ENCODE measurements at places on chromosomes 3 and 15.

DNA sequence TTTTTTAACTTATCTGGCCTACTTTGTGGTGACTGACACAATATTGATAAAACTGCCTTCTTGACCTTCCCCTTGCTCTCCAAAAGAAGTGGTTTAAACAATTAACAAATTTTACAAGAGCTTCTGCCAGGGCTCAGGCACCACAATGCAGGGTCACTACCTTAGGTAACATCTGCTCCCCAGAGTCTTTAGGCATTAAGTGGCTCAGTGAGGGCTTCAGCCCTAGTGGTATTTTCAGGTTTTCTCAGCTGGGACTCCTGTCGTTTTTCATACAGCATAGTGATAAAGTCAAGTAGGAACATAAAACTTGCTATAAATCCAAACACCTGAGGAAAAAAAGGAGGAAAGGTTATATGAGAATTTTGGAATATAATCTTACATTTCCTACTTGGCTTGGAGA is 18.9 kb downstream of the CMTM6 start:
- DNase-seq, result no peak

- no peak for DNase-seq
Measured at GRCh38 chr3:5520237-5520636, 332.7 kb downstream of the EDEM1 start.

DNA sequence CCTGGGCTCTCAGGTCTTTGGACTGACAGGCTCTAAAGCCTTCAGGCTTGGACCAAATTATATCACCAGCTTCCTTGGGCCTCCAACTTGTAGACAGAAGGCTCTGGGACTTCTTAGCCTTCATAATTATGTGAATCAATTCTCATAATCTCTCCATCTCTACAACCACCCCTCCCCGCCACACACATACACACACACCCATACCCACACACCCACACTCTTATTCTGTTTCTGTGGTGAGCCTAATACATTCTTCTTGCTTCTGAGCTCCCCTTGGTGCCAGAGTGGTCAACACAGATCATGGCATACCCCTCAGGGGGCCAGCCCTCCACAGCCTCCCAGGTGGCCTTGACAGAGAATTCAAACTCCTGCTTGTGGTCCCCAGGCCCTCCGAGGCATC is 5.6 kb upstream of the NUP210 start:
- no peak for DNase-seq

- no peak for DNase-seq
Measured at GRCh38 chr15:80988148-80988796, 1.3 kb downstream of the MESD start.

DNA sequence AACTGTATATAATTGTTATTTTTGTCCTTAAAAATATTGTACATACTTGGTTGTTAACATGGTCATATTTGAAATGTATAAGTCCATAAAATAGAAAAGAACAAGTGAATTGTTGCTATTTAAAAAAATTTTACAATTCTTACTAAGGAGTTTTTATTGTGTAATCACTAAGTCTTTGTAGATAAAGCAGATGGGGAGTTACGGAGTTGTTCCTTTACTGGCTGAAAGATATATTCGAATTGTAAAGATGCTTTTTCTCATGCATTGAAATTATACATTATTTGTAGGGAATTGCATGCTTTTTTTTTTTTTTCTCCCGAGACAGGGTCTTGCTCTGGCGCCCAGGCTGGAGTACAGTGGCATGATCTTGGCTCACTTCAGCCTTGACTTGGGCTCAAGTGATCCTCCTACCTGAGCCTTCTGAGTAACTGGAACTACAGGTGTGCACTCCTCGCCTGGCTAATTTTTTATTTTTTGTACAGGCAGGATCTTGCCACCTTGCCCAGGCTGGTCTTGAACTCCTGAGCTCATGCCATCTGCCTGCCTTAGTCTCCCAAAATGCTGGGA is 10.7 kb downstream of the NFKBIZ start:
- DNase-seq, result no peak

DNA sequence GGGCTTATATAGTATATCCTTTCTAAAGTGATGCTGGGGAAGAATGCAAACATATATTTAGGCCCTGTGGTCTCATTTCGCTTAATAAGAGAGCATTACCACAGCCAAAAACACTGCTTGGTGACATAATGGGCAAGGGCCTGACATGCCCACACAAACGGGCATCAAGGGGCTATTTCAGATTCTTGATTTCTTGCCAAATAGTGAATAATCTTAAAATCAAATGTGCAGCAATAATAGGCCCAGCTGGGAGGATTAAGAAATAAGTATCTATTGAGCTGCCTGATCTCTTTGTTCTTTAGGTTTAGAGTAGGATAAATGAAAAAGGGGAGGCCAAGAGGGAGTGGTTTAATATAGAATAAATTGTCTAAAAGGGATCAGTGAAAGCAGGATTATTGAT is 241.0 kb upstream of the GBE1 start:
- no peak for DNase-seq

DNA sequence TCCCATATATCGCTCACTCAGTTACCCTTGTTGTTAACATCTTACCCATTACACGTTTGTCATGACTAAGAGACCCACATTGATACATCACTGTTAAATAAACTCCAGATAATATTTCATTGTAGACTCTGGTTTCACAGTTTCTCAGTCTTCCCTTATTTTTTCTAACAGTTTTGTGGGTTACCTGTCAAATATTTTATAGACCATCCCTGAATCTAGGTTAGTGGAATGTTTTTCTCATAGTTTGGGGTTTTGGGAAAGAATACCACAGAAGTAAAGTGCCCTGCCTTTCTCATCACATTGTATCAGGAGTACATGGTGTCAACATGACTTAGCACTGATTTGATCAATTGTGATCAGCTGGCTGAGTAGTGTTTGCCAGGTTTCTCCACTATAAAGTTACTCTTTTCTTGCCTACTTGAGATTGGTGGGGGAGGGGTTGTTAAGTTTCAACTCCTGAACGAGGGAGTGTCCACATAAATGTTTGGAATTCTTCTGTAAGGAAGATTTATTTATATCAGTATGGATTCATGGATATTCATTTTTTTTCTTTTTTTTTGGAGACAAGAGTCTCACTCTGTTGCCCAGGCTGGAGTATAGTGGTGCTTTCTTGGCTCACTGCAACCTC is 25.9 kb downstream of the RNF111 start:
- DNase-seq, result no peak

DNA sequence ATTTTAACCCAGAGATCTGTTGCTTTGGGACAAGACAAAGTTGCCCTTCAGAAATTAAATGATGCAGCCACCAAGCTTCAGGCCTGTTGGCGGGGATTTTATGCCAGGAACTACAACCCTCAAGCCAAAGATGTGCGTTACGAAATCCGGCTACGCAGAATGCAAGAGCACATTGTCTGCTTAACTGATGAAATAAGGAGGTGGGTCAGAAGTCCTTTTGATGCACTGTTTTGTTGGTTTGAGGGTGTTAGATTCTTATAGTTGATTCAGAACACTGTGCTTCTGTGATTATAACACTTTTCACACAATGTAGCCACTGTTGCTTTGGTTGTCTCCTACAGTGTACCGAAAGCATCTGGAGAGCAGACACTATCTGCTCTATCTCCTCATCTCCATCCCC is 20.8 kb upstream of the NXPE3 start:
- DNase-seq, result no peak

GRCh38 chr3:159904911-159905310 is 83.7 kb upstream of the IL12A start:
- peak; percentile 46 for DNase-seq

- DNase-seq, result no peak
Measured at GRCh38 chr15:28959326-28959725, 73.6 kb downstream of the APBA2 start.

DNA sequence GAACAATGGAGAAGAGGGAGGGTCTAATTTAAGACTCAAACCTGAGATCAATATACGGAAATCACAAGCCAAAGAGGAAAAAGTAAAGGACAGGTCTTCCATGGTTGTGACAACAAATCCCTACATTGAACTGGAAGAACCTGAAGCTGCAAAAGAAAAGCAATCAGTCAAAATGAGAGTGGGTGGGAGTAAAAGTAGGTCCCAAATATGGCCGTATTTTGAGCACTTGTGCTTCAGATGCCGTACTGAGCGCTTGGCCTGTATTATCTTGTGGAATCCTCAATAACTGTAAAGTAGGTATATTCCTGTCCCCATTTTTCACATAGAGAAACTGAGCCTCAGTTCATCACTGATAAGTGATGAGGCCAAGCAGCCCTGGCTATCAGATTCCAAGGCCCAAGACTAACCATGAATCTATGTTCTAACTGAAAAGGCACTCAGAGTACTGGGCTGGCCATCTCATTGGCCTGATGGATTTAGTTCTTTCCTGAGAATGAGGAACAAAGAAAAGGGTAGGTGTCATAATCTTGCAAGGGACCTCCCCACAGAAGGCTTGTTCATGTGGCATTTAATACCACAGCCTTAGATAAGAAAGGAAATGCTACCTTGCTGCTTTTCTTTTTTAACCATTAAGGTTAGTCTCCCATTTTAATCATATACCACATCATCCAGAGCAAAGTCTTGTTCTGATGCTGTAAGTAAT is 52.5 kb downstream of the LRRN1 start:
- no peak for DNase-seq

DNA sequence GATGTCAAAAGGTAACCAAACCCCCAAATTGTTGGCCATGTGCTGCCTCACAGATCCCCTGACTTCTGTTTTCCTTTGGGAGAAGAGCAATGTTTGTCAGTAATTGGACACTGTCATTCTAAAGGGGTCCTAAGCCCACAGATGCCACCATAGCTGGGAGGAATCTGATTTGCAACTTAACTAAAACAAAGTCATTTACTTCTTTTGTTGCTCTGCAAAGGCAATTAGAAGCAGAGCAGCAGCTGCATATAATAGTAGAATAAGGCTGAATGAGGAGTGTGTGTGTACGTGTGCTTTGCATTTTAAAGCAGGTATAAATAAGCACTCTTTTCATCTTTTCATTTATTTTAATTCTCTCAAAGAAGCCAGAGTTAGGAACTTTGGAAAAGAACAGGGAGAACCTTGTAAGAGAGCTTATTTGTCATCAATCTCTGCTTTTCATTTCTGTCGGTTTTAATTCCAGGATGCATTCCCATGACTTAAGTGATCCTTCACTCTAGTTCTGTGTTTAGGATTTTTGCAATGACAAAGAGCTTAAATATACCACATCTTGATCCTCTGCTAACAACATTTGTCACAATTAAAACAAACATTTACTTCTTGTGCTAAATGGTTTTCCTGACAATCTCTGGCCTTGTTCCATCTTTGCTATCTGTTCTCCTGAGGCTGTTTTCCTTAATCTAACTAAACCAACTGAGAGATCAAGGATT is 530.2 kb upstream of the CBLB start:
- no peak for DNase-seq

- DNase-seq, result peak; percentile 30
Measured at GRCh38 chr3:197518881-197519421, 36.8 kb downstream of the BDH1 start.

GRCh38 chr3:18424213-18424728 is 868 bp downstream of the SATB1 start:
- DNase-seq, result peak; percentile 10

Measured in ELR (cell line).